SK-N-DZ (cell line): ENCODE measurements at places on chromosomes 3 and 15.

- no peak for DNase-seq
Measured at GRCh38 chr3:42216931-42217333, 49.1 kb downstream of the CCK start.

DNA sequence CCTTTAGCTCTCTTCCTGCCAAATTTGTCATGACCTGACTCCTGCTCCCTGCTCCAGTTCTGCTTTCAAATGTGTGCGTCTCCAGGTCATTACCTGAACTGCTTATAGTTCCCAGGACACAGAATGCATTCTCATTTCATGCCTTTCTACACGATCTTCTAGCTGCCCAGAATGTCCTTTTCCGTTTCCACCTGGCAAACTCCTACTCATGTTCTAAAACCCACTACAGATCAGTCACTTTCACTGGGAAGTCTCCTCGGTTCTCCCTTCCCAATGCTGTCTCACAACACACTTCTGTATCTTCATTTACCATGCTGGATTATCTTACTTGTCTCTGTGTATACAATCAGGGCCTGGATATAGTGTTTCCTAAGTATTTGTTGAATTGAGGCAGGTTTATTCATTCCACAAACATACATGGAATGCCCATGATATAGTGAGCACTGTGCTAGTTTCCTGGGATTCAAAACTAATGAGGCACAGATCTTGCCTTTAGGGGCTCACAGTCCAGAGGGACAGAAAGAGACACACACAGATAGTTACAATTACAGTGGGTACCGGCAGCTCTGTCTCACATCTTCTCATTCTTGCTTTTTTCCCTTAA lies 1.6 kb upstream of the NOX5 start:
- DNase-seq, result no peak

- DNase-seq, result no peak
Measured at GRCh38 chr15:92803852-92804609, 96.1 kb upstream of the CHD2 start.

GRCh38 chr15:81351651-81352050 lies 22.4 kb downstream of the TMC3 start:
- DNase-seq, result no peak

GRCh38 chr15:68025835-68026424 lies 28.2 kb upstream of the PIAS1 start:
- DNase-seq, result no peak

GRCh38 chr15:89523101-89523500 lies 26.7 kb upstream of the RHCG start:
- no peak for DNase-seq

GRCh38 chr15:45111390-45112142 lies 2.4 kb downstream of the DUOX2 start:
- no peak for DNase-seq

GRCh38 chr3:50230104-50230793 lies 5.8 kb upstream of the GNAI2 start:
- no peak for DNase-seq

DNA sequence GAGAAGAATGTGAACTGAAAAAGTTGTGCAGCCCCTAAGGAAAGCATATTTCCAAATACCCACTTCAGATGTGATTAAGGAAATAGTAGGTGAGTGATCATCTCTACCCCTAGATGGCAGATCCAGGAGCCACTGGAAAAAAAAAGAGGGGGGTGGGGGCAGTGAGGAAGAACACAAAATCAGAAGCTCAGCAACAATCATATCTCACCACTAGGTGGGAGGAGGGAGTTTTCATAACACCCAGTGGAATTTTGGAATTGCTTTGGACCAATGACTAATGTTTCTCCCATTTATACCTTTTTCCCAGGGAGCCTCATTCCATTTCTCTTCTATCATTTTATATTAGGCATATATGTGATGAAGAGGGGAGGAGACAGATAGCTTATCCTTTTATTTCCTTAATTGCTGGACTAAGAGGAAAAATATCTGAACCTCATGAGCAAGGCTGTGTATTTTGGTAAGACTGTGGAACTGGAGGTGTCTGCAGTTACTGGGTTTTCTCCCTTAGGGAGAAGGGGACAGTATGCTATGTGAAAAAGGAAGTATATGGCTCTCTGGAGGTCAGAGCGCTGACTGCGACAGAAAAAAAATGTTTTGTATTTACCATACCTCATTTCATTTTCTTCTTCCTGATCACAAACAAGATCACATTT lies 363.4 kb downstream of the GAP43 start:
- DNase-seq, result peak; percentile 48

DNA sequence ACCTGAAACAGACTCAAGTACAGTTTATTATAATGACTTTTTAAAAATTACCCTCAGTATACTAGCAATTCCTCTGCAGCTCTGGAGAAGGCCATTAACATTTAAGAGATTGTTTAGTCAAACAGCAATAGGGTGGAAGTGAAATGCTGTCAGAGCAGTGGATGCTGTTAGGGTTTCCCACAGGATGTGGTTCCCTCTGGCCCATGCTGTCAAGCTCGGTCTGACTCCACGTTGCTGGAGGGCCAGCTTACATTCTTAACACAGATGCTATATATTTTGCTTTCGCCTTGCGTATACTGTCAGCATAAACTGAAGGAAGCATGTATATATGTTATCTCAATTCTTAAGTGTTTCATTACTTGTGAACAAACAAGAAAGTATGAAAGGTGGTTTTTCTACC lies 231.1 kb upstream of the COL8A1 start:
- no peak for DNase-seq

DNA sequence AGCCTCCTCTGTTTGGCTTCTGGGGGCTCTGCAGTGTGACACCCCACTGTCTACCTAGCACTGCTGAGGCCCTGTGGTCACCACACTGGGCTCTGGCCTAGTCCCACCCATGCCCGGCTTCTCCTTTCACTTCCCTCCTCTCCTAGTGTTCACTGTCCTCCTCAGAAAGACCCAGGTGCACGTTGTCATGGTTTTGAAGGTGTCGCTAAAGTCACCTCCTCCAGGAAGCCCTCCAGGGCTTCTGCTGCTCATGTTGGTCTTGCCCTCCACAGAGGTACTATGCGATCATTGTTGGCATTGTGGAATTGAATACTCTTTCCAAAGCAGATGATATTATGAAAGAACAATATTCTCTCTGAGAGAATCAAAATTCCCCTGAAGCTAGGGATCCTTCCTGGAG lies 163.5 kb downstream of the GABRG3 start:
- no peak for DNase-seq

DNA sequence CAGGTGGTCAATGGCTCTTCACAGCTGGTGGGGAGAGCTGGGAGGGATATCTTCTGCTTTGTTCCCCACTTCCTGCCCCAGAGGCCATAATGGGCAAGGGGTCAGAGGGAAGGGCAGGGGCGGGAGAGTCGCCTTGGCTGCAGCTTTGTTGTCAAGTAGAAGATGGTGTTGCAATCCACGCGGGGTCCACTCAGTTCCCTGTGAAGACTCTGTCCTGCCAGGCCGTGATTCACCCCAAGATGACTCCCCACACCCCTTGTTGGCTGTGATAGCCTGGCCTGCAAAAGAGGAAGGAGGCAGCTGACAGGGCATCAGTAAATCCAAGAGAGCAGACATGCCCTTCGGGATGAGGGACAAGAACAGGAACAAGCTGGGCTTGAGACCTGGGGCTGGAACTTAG lies 6.9 kb downstream of the GALNT15 start:
- no peak for DNase-seq

- DNase-seq, result no peak
Measured at GRCh38 chr3:141289228-141289772, 57.7 kb downstream of the PXYLP1 start.

DNA sequence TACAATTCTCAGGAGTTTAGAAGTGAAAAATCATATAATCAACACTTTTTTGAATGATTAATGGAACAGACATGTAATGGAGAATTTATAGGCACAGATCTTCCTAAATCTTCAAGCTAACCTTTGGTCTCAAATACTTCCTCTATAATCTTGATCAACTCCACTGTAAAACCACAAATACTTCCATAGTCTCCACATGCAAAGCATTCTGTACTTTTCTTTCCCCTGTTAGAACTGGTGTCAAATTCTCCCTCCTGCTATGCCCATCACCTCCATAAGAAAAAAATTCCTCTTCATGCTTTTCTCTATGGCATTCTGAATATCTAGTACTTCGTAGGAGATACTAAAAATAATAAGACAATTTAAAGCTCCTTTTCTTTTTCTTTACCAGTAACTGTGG lies 214.3 kb downstream of the ADAMTS9 start:
- no peak for DNase-seq

GRCh38 chr15:88108991-88109390 lies 147.5 kb downstream of the NTRK3 start:
- DNase-seq, result no peak

DNA sequence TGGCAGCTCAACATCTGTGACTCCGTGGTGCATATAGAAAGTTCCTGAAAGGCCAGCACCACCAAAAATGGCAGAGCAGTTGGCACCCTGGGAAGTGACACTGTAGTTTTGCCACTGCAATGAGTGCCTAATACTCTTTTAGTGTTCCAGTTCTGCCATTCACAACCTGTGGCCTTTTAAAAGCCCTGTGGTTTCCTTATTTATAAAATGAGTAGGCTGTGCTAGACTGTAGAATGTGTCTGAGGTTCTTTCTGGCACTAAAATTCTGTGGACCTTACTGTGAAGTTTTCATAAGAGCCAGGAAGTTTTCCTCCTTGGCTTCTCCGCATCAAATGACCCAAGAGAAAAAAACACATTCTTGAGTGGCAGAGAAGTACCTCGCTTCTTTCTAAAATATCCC lies 74.1 kb downstream of the MME start:
- no peak for DNase-seq

GRCh38 chr15:52780172-52780980 lies 9.8 kb downstream of the ONECUT1 start:
- DNase-seq, result peak; percentile 56

DNA sequence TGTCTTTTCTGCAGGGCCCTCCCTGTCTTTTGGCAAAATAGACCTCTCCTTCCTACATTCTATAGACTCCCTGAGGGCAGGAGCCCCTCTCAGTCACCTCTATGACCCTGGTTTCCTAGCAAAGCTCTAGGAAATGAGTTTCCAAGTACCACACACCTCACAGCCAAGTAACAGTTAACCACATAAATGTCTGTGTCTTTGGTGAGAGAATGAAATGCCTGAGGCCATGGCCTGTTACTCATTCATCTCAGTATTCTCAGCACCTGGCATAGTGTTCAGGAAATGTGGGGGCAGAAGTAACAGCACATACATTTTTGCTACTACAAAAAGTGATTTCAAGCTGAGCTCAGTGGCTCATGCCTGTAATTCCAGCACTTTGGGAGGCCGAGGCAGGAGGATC lies 21.0 kb downstream of the RFT1 start:
- DNase-seq, result no peak

DNA sequence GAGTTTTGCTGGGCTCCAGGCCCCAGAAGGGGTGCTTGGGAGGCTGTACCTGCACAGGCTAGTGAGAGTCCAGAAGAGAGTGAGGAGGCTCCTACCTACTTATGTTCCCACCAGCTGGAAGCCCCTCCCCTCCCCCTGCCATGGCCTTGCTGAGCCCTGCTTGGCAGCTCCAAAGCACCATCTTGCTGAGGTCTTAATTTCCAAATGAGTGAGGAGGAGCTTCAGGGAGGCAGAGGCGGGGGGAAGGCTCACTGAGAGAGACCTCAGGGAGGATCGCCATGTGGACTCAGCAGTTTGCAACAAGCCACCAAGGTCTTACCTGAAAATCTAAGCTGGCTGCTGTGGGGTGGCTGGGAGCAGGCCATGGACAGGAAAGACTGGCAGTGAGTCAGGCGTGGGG lies 8.7 kb upstream of the CACNA2D2 start:
- no peak for DNase-seq

GRCh38 chr3:63400246-63400860 lies 122.2 kb downstream of the SYNPR start:
- no peak for DNase-seq
